ENCODE measurements at places on chromosomes 11 and 22.

DNA sequence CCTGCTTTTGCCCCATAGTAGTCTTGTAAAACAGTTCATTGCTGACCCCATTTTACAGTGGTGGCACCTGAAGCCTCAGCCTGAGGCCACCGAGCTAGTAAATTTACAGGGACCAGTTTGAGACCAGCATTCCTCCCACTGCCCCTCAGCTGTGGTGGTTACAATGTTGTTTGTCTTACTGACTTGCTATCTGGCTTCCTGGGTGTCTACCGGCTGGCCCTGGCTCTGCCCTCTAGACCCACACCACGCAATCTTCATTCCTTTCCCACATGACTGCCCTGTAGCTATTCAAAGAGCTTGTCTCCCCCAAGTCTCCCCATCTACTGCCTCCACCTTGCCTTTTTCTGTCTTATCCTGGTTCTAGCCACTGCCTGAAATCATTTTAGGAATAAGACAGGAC lies 20.8 kb downstream of the PIK3IP1 start:
- no peak for DNase-seq
- H3K36me3 ChIP-seq = peaks cover 25% of the 10 kb centered on the region
- H3K4me1 ChIP-seq = peaks cover 41% of the 10 kb centered on the region
- no peak overlapping the region for H3K27ac ChIP-seq

GRCh38 chr22:19691721-19692341 lies 22.5 kb upstream of the SEPTIN5 start:
- no peak overlapping the region for H3K4me3 ChIP-seq
- no peak overlapping the region for H3K27ac ChIP-seq
- H3K36me3 ChIP-seq = no peaks in the 10 kb centered on the region
- DNase-seq = no peak
- H3K27me3 ChIP-seq = no peaks in the 10 kb centered on the region

- no peak overlapping the region for H3K27ac ChIP-seq
- no peaks in the 10 kb centered on the region for H3K4me1 ChIP-seq
- no peaks in the 10 kb centered on the region for H3K36me3 ChIP-seq
- H3K4me3 ChIP-seq = no peak overlapping the region
Measured at GRCh38 chr11:128437136-128437535, 150.2 kb downstream of the ETS1 start.

DNA sequence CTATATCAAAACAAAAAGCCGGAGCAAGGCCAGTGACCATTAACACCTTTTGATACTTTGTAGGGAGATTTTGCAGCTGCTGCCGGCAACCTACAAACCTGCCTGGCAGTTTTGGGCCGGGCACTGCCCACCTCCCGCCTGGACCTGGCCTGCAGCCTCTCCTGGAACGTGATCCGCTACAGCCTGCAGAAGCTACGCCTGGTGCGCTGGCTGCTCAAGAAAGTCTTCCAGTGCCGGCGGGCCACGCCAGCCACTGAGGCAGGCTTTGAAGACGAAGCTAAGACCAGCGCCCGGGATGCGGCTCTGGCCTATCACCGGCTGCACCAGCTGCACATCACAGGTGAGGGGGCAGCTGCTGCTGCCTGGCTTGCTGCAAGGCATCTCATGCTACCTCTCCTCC lies 34.2 kb downstream of the SHISA8 start:
- DNase-seq = no peak
- no peak overlapping the region for H3K27ac ChIP-seq
- peaks cover 57% of the 10 kb centered on the region for H3K36me3 ChIP-seq
- H3K4me3 ChIP-seq = no peak overlapping the region

DNA sequence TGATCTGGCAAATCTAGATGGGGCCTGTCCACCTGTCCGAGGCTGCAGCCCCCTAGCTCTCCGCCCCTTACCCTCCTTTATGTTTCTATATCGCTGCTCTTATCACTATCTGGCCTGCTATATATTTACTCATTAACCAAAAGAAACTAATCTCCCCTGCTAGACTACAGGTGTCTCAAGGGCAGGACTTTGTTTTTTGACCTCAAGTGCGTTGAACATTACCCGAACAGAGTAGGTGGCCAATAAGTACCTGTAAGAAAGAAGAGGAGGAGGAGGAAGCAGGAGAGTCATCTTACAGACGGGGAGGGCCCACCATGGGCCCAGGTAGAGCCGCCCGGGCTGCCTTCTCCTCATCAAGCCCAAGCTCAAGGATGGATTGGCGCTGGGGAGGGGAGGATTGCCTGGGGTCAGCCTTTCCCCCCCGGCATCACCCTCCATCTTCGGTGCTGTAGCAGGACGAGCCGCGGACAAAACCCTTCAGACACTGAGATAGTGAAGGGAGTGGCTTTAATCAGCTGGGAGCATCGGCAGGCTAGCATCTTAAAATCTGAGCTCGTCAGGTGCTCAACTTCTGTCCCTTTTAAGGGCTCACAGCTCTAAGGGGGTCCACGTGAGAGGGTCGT lies 1.2 kb upstream of the P2RY6 start:
- no peak for DNase-seq
- H3K36me3 ChIP-seq = no peaks in the 10 kb centered on the region
- H3K4me3 ChIP-seq = no peak overlapping the region

- H3K36me3 ChIP-seq = no peaks in the 10 kb centered on the region
- H3K4me1 ChIP-seq = no peaks in the 10 kb centered on the region
- no peak overlapping the region for H3K4me3 ChIP-seq
Measured at GRCh38 chr11:107496011-107496410, 38.4 kb upstream of the CWF19L2 start.

GRCh38 chr11:72146625-72147024 lies 11.1 kb downstream of the FOLR3 start:
- H3K36me3 ChIP-seq = no peaks in the 10 kb centered on the region
- H3K27me3 ChIP-seq = no peaks in the 10 kb centered on the region
- no peaks in the 10 kb centered on the region for H3K4me1 ChIP-seq
- no peak for DNase-seq
- no peak overlapping the region for H3K4me3 ChIP-seq

DNA sequence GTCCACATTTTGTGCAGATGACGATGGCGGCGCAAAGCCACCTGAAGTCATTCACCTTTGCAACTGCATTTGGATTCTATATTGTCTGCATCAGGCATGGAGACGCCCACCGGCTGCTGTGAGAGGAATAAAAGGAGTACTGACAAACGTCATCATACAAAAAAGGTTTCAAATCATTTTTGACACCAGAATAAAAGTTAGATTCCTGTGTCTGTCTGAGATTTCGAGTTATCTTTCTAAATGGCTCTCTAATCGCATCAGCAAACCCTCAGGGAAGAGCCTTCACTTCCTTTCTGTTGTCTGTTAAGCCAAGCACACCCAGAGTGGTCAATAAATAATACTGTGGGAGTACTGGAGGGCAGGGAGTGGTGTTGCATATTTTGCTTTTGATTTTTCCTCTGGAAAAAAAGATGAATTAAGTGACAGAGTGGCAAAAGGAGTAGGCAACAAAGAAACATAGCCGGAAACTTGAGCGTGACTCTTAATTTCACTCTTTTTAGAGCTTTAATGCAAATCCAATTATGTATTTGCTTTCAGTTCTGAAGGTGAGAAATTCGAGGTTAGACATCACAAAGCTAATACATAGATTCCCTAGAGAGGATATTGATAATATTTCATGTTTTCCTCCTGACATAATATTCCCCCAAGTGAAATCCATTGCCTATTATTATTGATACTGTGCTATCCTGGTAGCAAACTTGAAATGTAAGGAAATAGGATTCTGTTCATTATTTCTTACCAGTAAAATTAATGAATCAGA lies 150.8 kb upstream of the MTMR2 start:
- no peaks in the 10 kb centered on the region for H3K27me3 ChIP-seq
- no peak overlapping the region for H3K4me3 ChIP-seq
- H3K4me1 ChIP-seq = peaks cover 24% of the 10 kb centered on the region
- no peak for DNase-seq
- H3K36me3 ChIP-seq = no peaks in the 10 kb centered on the region
- H3K27ac ChIP-seq = no peak overlapping the region

GRCh38 chr11:60345489-60345888 lies 18.4 kb downstream of the MS4A6E start:
- H3K4me1 ChIP-seq = no peaks in the 10 kb centered on the region
- H3K36me3 ChIP-seq = no peaks in the 10 kb centered on the region
- no peak overlapping the region for H3K27ac ChIP-seq
- no peak for DNase-seq
- no peaks in the 10 kb centered on the region for H3K27me3 ChIP-seq

DNA sequence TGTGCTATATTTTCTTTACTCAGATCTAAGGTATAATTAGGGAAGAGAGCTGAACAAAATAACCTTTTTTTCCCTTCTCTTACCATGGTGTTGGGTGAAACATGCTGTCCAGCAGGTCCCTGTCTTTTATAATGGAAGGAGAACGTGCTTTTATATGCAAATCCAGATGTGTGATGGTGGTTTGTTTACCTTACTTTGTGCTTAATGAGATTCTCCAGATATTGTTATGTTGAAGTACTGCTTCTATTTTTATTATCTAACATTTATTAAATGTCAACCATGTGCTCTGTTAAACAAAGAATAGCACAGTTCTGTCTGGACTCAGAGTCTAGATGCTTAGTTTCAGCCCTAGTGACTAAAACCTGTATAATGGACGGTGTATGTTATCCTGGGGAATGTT lies 10.1 kb upstream of the GRIK4 start:
- no peak for DNase-seq
- no peak overlapping the region for H3K27ac ChIP-seq
- no peak overlapping the region for H3K4me3 ChIP-seq
- no peaks in the 10 kb centered on the region for H3K4me1 ChIP-seq

- H3K4me3 ChIP-seq = no peak overlapping the region
- H3K4me1 ChIP-seq = no peaks in the 10 kb centered on the region
- no peaks in the 10 kb centered on the region for H3K27me3 ChIP-seq
- no peak overlapping the region for H3K27ac ChIP-seq
- H3K36me3 ChIP-seq = no peaks in the 10 kb centered on the region
Measured at GRCh38 chr11:84607975-84608836, 1018.9 kb downstream of the DLG2 start.

DNA sequence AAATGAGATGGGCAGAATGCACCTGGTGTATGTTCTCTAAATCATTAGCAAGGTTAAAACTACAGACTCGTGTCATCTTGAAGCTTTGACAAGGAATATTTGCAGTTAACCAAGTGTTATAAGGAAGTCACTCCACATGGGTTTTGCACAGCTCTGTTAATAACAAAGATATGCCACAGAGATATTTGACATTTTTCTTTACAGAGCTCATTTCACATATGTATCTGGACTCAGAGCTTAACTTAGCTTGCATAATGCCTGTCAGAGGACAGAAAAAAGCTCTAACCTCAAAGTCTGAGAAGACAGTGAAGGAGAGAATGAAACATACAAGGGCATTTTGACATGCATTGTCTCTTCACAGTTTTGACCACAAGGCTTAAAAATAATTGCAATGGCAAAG lies 105.5 kb downstream of the C11orf87 start:
- DNase-seq = no peak
- H3K4me1 ChIP-seq = no peaks in the 10 kb centered on the region
- no peaks in the 10 kb centered on the region for H3K27me3 ChIP-seq
- no peak overlapping the region for H3K27ac ChIP-seq

DNA sequence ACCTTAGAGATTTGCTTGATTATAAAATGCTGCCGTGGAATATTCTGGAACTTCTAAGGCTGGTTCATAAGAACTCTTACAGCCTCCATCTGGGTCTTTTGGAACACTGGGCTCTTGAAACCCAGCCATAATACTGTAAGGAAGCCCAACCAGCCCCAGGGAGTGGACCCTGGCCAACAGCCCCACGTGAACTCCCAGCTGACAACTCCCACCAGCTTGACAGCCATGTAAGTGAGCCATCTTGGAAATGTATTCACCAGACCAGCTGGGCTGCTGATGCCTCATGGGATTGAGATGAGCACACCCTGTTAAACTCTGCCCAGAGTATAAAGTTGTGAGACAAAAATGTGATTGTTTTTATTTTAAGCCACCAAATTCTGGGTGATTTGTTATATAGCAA lies 378.7 kb upstream of the RAG2 start:
- H3K27ac ChIP-seq = no peak overlapping the region
- DNase-seq = no peak
- H3K4me3 ChIP-seq = no peak overlapping the region
- no peaks in the 10 kb centered on the region for H3K4me1 ChIP-seq
- H3K27me3 ChIP-seq = no peaks in the 10 kb centered on the region
- no peaks in the 10 kb centered on the region for H3K36me3 ChIP-seq

GRCh38 chr11:16148301-16148931 lies 207.9 kb downstream of the SOX6 start:
- no peaks in the 10 kb centered on the region for H3K4me1 ChIP-seq
- H3K4me3 ChIP-seq = no peak overlapping the region

DNA sequence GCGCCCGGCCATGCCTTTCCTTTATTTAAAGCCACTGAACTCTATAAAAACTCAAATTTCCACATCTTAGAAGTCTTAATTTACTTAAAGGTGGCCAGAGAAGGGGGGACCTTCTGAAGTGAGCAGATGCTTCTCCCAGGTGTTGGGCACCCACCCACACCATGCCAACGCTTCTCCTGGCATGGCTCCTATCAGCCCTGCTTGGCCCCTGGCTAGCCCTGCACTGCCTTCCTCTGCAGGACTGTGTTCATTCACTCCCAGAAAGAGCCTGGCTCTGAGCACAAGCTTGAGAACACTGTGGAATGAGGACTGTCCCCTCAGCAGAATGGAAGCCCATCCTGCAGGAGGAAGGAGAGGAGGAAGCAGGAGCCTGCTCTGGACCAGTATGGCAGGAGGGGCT lies 34.6 kb upstream of the ARFGAP3 start:
- H3K36me3 ChIP-seq = peaks cover 20% of the 10 kb centered on the region
- no peak overlapping the region for H3K27ac ChIP-seq
- no peaks in the 10 kb centered on the region for H3K27me3 ChIP-seq

- H3K36me3 ChIP-seq = no peaks in the 10 kb centered on the region
- no peaks in the 10 kb centered on the region for H3K27me3 ChIP-seq
- H3K4me1 ChIP-seq = no peaks in the 10 kb centered on the region
- no peak overlapping the region for H3K27ac ChIP-seq
Measured at GRCh38 chr11:57399972-57400578, 9.6 kb upstream of the PRG2 start.

GRCh38 chr11:94727819-94728218 lies 40.3 kb upstream of the AMOTL1 start:
- no peak overlapping the region for H3K27ac ChIP-seq
- DNase-seq = no peak
- no peak overlapping the region for H3K4me3 ChIP-seq
- no peaks in the 10 kb centered on the region for H3K27me3 ChIP-seq

DNA sequence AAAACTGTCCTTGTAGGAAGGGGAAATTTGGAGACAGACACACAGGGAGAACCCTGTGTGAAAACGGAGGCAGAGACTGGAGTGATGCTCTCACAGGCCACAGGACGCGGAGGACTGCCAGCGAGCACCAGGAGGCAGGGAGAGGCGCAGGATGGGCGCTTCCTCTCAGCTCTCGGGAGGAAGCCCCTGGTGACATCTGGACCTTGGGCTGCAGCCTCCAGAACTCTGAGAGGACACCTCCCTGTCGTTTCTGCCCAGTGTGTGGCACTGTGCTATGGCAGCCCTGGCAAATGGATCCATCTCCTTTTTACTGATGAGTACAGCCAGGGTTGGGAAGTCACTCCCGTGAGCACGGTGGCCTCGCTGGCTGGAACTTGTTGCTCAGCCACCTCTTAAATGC lies 73.9 kb downstream of the LRRC32 start:
- no peaks in the 10 kb centered on the region for H3K27me3 ChIP-seq
- no peak overlapping the region for H3K4me3 ChIP-seq
- DNase-seq = no peak
- no peaks in the 10 kb centered on the region for H3K36me3 ChIP-seq
- no peaks in the 10 kb centered on the region for H3K4me1 ChIP-seq
